ENCODE measurements at places on chromosomes 16 and 17.

- DNase-seq = no peak
Observed at GRCh38 chr16:59090541-59090940, 356.4 kb upstream of the GOT2 start.

DNA sequence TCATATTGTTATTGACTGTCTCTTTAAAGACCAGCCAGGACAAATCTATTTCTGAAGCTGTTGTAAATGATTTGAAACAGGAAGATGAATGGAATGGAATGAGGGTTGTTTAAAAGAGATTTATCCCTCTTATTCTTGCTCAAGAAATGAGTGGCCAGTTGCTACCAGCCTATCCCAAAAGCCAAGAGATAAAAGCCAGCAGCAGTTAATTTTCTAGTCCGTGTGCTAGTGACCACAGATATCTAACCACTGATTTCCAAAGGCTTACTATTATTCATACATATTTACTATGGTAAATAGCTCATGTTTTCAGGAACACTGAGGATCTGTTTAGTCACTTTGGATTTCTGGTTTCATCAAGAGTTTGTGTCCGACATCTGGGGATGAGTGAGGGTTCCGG is 105.7 kb downstream of the CDH13 start:
- no peak for DNase-seq

DNA sequence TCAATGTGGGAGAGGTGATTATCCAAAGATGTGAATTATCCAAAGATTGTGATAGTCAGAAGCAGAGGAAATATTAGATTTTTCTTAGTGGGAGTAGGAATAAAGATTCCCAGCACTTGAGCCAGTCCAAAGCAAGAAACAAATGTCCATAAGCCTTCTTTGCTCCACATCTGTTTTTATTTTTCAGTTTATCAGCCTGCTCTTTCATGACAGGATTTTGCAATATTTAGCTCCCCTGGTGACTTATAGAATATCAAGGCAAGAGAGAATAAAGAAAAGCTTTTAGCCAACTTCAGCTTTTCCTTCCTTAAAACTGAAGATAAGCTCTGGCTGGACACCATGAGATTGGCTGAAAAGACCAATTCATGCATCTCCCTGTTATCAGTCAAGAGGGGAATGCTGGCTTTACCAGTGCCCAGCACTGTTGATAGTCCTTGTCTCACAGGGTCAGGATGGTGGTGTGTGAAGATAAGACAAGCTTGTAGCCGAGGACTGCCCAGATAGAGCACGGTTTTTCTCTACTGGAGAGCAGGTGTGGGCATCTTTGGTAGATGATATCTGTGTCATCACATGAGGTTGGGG is 706.5 kb downstream of the KCNJ2 start:
- DNase-seq = no peak

DNA sequence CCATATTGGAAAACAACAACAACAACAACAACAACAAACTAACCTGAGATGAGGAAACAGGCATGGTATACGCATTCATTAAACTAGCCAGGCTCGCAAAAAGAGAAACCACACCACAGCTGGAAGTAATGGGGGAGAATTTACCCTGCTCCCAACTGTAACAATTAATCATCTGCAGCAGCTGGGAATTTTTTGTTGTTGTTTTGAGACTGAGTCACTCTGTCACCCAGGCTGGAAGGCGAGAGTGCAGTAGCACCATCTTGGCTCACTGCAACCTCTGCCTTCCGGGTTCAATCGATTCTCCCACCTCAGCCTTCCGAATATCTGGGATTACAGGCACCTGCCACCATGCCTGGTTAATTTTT is 16.3 kb downstream of the PRPSAP1 start:
- no peak for DNase-seq

GRCh38 chr17:19677736-19678379 is 29.3 kb downstream of the ALDH3A2 start:
- DNase-seq = no peak

GRCh38 chr16:9053006-9053601 is 38.3 kb upstream of the HAPSTR1 start:
- no peak for DNase-seq

DNA sequence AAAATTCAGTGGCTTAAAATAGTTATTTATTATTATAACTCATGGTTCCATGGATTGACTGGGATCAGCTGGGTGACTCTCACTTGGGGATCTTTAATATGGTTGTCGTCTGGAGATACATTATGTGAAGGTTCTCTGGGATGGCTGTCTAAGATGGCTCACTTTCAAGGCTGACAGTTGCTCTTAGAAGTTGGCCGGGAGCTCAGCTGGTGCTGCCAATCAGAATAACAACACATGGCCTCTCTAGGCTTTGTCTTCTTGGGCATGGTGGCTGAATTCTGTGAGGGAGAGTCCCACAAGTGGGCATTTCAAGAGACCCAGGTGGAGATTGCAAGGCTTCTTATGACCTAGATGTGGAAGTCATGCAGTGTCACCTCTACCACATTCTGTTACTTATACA is 269.7 kb downstream of the CA10 start:
- DNase-seq = no peak

- DNase-seq = no peak
Observed at GRCh38 chr17:82458885-82459424, 414 bp downstream of the NARF start.

GRCh38 chr17:78826836-78827509 is 13.6 kb downstream of the USP36 start:
- no peak for DNase-seq

DNA sequence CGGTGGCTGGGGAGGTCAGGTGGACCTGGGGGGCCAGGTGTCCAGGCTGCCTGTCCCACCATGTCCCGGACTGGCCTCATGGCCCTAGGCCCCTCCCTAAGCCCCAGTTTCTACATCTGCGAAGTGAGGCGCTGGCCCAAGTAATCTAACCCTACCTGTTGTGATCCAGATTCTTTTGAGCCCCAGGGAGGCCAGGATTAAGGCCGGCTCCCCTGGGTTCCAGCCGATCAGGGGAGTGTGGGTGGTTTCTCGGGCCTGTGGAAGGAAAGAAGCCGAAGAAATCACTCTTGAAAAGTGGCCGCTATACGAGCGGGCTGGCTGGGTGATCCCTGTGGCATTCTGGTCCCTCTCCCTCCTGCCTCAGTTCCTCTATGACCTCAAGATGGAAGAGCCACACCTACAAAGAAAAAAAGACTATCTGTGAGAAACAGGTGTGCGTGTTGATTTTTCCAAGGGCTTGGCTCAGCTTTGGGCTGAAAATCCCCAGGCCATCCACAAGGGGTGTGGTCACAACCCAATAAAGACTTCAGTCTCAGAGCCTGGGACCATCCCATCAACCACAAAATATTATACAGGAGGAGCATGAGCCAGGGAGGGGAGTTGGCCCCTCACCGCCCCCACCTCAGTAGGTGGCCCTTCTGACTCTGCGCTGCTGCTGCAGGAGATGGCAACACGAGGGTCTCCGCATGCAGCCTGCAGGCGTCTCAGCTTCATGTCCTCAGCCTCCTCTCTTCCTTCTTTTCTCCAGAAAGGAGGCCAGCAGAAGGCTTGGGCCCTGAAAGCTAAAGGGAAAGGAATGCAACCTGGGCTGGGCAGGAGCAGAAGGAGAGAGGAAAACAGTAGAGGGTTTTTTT is 20.3 kb downstream of the GPR142 start:
- no peak for DNase-seq

DNA sequence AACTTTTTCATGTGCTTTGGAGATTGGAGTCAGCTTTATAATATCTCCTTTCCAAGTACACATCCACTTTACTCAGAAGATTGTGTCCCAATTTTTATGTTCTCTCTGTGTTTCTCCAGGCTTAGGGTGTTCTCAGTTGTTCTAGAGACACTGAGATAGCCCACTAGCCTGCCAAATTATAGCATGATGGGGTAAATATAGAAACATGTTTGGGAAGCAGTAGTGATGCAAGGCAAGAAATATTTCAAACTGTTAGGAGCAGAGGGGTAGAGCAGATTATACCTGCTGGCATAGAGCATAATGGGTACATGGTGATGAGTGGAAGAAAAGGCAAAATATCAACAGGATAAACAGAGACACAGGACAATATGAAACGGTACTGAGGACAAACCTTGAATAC is 12.4 kb downstream of the SLFN11 start:
- DNase-seq = no peak

GRCh38 chr17:56804454-56804853 is 29.3 kb downstream of the C17orf67 start:
- no peak for DNase-seq

GRCh38 chr17:80925688-80926335 is 65.8 kb upstream of the CHMP6 start:
- DNase-seq = no peak

DNA sequence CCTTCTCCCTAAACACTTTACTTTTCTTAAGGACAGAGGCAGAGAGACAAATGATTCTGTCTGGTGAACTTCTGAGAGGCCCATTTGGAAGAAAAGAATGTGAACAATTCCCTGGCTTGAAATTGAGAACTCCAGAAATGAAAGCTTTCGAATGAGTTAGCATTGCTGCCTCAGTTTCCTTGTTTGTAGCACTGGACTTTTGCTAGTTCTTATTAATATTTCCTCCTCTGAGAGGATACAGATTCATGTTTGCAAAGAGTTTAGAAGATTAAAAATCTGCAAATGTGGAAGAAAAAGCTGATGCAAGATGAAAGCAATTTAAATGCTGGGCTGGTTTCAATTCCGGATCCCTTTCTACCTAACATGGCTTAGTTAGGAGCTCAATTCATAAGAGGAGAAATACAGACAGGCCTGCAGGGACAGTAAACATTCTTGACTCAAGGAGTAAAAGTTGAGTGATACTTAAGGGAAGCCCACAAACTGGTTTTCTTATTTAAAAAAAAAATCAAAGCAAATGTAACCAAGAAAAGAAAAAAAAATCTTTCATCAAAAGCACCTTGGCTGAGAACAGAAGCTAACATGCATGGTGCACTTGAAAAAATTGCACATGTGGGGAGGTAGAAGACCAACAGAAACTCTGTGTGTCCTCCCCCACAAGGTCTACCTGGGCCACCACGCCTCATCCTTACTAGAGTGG is 27.1 kb downstream of the HNF1B start:
- no peak for DNase-seq

Measured in stimulated activated CD8-positive, alpha-beta memory T cell treated with anti-CD3 and anti-CD28 coated beads, Interleukin-7, amount 100 ng/mL, for 4 hours (primary cell).